Coronary artery (tissue), 2 donors: ENCODE measurements at places on chromosomes 2 and 18.

- no peak for DNase-seq
Measured at GRCh38 chr2:2901384-2902345, 476.0 kb downstream of the EIPR1 start.

DNA sequence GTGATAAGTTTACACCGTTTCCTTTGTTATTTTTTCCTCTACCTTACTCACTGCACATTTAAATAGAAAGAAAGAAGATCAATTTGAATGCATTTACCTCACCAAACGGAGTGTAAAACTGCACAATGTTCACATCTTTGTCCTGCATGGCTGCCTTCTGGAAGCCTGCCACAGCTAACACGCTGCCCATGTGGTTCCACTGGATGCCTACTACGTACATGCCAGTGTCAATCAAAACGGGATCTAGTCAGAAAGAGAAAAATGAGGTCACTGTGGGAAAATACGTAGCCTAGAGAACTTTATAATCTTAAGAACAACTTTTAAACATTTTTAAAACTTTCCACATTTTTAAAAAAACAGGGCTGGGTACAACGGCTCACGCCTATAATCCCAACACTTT lies 16.4 kb downstream of the WDR35 start:
- no peak for DNase-seq

GRCh38 chr2:44668336-44668735 lies 273.2 kb upstream of the SIX3 start:
- DNase-seq: no peak

DNA sequence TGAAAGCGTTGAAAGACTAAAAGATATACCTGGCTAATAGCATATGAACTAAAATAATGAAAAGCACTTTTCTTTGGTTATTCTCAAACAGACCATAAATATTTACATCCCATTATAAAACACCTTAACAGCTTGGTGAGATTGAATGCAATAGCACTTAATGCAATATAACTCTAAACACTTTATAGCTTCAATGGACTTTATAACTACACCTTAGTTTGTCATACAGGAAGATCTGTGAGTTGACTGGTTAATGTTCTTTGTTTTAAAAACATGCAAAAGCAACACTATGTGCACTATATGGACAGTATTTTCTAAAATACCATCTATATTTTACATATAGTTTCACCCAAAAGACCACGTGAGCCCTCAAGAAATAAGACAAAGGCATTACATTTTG lies 353.3 kb upstream of the ACVR2A start:
- DNase-seq: no peak

DNA sequence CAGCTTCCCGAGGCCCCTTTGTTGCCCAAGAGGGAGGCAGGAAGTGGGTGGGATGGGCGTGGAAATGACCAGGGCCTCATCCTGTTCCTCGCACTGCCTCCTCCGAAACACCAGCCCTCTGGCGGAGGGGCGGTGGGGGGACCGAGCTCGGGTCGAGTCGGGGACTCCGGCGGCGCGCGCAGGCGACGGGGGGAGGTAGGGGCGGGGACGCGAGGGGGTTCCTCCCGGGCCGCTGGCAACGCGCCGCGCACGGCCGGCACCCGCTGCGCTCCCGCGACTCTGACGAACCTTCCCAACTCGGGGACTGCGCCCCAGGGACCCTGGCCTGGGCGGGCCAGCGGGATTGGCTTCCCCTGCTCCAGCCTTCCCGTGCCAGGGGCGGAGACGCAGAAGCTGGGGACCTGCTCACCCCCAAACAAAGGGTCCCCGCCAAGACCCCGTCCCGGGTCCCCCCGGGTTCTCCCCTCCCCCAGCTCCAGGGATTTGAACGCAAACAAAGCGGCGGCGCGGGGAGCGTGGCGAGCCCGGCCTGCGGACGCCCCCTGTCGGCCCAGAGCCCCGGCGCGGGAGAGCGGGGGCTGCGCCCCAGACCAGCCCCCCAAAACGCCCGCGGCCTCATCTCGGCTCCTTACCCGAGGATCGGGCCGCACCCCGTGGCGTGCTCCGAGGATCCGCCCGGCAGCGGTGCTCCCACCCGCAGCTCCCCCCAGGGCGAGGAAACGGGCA lies 1.2 kb downstream of the SEMA4C start:
- DNase-seq: peak; percentile 93

DNA sequence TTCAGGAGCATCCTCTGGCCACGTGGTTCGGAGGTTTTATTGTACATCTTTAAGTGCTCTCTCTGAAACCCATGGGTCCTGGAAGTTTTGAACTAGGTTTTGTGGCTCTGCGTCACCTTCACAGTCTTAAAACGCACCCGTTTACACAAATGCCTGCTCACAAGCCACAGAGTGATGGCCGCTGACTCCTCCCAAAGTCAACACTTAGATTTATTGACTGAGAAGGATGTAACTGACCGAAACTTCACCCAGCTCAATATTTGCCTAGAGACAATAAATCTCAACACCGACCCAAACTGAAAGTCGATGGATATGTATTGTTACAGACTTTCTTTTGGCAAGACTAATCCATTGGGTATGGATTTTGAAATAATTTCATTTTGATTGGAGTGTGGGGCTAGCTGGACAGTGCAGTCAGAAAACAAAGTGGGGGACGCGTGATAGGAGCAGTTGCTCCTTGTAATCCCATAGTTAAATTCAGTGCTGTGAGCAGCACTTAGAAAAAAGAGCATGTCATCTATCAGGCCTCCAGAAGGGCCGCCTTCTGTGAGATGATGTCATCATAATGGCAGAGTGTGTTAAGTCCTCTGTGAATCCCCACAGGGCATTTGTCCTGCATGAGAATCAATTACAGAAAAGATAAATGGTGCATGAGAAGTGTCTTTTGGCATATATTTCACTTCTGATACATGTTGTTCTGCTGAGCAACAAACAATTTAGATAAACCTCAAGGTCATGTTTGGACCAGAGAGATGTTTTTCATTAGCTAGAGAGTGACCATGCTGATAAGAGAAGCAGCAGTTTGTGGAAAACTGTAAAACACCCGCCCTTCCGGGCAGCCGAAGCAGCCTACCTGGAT lies 183.7 kb downstream of the INO80D start:
- DNase-seq: no peak

DNA sequence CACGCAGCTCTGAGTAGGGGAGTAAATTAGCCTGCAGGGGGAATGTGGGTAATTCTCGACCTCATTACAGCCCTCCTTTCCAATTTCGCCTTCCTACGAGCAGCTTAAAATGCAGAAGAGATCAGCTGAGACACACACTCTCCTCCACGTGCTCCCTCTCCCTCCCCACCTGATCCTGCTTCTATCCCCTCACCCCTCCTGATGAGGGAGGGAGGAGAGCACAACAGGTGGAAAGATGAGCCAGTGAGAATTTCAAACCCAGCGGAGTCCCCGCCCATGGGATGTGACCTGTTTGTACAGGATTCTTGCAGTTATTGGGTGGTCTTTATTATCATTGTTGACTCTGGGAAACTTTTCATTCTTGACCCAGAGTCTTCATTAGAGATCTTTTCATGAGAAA lies 35.5 kb downstream of the DDX18 start:
- DNase-seq: no peak

DNA sequence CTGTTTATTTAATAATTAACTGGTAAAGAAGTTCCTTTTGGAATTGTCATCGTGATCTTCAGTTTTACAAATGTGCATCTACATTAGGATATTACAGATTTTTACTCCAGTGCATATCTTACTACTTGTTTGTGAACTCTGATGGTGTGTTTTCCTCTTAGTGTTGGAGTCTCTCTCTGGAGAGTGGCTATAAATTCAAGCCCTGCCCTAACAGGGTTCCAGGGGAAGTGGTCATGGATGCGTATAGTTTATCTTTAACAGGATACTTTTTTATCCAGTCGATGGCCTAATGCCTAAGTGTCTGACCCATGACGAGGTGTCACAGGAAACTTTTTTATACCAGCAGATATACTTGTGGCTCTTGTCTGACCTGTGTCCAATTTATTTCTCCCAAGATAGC lies 75.4 kb downstream of the CHN1 start:
- DNase-seq: no peak

DNA sequence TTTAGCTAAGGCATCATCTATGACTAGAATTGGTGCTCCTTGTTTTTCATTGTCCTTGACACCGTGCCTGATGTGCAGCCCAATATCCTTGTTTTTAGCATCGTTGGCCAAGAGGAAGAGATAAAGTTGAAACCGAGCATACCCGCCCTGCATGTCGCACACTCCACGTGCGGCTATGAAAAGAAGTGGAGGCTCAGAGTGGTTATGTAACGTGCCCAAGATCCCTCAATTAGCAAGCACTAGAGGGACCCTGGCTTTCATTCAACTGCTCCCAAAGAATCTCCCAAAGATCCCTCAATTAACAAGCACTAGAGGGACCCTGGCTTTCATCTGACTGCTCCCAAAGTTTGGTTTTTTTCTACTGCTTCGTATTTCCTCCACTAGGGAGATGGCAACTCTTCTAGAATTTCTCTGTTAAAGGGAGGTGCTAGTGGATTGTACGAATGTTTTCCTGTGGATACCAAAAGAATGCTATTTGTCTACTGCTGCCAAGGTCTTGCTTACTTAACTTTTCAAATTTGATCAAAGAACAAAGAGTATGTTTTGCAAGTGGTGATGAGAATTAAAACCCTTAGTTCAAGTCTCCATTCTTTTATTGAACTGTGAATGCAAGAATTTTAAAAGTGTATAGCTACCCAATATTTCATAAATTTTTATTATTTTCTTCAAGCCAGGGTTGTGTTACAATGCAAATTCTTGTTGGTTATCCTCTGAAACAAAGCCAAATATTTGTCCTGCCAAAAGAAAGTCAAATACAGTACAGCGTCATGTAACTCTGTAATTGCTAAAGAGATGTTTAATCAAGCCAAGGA lies 92.1 kb downstream of the AOX1 start:
- DNase-seq: no peak

- no peak for DNase-seq
Measured at GRCh38 chr18:57728941-57729511, 74.1 kb downstream of the ATP8B1 start.

GRCh38 chr2:119746836-119747686 lies 12.7 kb upstream of the PTPN4 start:
- DNase-seq: no peak

GRCh38 chr2:32453242-32454062 lies 96.6 kb downstream of the BIRC6 start:
- DNase-seq: no peak

GRCh38 chr18:70074116-70074515 lies 126.4 kb upstream of the CD226 start:
- no peak for DNase-seq

DNA sequence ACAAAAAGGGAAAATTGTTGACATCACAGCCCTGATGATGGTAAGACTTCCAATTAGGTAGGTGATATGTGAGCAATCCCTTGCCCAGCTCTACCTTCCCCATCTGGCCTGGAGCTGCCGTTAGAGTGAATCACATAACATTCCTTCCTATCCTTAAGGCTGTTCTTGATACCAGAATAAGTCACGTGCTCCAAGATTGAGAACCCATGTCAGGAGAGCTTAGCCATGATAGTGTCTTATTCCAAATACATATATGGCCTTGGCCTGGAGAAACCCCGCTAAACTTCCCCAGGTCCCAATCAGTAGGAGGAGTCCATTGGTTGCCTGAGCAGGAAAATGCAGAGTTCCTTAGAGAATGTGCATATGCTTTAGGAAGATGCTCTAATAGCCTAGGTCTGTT lies 70.0 kb upstream of the ACVR2A start:
- no peak for DNase-seq

DNA sequence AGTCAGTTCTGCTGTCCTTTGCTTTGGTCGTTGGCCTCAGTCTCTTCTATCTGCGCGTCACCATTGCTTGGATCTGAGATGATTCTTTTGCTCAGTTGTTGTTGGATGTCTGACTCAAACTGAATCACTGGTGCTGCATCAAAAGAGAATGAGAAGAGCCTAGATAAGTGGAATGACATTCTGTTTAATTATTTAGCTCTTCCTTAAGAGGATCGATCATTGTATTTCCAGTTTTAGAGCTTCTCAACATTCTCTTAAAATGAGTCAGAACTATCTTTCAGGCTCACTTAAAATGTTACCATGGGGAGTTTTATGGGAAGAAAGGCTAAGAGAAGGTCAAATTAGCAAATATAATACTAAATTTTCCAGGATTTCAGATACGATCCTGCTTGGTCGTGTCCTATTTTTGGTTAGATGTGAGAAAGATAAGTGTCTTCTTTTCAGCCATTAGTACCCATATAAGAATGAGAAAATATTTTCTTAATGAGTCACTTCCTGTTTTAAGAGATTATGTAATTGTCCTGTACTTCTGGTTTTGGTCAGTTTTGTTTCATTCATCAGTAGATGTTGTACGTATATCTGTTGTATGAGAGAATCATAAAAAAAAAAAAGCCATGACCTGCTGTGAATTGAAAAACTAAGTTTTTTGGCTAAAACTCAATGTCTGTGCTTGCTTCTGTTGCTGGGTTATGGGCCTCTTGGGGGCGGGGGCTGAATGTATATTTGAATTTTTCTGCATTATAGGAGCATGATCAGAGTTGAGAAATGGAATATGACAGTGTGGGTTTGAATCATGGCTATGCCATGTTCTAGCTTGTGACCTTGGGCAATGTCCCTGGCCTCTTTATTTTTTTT lies 31.6 kb upstream of the CASP10 start:
- no peak for DNase-seq

- no peak for DNase-seq
Measured at GRCh38 chr18:21684731-21685130, 19.8 kb downstream of the ABHD3 start.

DNA sequence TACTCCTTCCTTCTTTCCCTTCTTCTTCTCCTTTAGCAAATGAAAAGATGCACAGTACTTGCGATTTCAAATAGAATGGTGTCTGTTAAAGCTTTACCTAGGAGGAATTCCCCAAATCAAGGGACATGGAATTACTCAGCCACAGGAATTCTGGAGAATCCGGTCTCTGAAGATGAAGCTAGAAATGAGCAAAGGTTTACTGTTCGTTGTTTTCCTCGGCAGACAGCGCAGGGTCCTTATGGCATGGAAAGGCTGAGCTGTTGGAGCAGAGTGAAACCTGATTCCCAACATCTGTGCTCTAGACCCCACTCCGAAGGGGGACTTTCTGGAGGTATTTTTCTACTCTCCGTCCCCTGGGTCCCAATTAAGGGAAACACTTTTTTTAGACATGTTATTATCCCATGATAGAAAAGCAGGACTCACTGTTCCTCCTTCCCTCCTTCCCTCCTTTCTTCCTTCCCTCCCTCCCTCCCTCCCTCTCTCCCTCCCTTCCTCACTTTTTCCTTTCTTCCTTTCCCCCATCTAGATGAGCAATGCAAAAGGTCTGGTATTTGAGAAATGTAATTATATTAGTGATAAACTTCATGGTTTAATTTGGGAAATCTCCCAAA lies 47.1 kb downstream of the CDCA7 start:
- DNase-seq: no peak

DNA sequence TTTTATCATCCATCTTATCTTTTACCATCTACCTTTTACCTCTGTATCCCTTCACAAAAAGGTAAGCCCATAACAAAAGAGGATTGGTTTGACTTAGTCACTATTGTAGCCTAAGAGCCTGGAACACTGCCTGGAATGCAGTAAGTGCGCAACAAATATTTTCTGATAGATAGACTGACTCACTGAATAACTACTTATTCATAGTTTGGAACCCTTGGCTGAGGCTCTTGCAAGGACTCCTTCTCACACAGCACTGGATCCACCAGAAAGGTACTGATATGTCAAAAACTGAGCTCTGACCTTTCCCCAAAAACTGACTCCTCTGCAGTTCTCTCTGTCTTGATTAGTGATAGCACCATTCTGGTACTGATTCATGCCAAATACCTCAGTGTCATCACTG lies 426.7 kb downstream of the SETBP1 start:
- DNase-seq: no peak

GRCh38 chr2:140597836-140598235 lies 1533.0 kb downstream of the LRP1B start:
- DNase-seq: no peak
